ENCODE measurements at places on chromosomes 5 and 9.

GRCh38 chr5:125833398-125833797 is 589.8 kb upstream of the GRAMD2B start:
- DNase-seq = no peak

GRCh38 chr5:53814819-53815218 is 254.4 kb downstream of the NDUFS4 start:
- no peak for DNase-seq

GRCh38 chr5:11599499-11599898 is 304.7 kb downstream of the CTNND2 start:
- DNase-seq = no peak

- DNase-seq = no peak
Measured at GRCh38 chr5:38445374-38446028, 110.9 kb downstream of the LIFR start.

DNA sequence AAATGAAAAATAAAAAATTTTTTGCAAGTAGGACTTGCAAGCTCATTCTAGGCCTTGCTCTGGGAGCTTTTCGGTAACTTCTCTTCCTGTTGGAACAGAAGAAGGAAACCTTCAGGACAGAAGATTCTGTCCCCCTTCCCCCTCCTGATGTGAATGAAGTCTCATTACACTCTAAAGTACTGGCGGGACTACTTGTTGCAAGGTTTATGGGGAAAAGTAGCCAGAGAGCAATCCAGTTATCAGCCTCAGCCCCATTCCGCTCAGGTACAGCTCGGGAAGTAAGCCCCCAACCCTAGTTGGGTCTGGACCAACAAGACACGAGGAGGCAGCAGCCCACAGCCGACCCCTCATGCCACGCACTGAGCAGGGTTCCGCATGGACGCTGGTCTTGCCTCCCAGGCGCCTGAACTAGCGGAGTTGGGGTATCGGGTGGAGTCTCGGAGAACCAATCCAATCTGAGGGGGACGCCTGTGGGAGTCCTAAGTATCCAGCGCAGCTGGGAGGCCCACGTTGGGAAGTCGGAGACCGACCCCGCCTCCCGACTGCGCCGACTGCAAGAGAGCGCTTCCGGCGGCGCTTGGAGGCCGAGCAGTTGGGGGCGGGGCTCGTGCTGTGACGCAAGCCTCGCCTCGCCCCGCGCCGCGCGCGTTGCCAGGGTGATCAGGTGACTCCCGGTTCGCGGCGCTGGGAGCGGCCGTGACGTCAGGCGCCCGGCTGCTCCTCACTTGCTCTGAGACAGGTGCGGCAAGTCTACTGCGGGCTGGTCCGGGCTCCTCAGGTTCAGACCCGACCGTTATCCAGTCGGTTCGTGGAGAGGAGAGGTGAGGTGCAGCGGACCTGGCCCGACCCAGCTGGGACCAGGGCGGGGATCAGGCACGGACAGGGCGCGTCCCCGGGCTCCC is at the start of gene CYSTM1:
Gene CYSTM1, plus strand, starts transcription at position 724 of the 902 bp plus-strand sequence. CDS start 19,278 bp downstream, outside the sequence.
- peak; percentile 36 for DNase-seq

DNA sequence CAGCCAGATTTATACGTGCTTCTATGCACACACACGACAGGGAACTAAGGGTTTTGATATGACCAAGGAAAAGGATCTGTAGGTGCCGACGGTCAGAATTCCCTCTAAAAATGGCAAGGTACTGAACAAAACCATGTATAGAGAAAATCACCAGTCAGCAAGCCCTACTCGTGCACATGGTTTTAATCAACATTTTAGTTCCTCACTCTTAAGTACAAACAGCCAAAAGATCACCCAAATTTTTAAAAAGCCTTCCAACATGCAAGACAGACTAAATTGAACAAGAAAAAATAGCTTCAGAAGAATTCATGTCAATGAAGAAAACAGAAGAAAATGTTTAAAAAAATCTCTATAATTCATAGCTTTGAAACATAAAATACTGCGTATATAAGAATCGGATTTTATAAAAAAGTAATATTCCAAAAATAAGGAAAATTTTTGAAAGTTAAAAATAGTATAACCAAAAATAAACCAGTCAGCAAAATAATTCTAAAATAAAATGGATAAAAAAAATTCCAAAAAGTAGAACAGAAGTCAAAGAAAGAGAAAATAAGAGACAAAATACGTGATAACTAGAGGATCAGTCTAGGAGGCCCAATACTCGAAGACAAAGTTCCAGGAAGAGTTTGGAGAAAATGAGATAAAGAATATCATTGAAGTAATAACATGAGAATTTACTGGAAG is 43.0 kb upstream of the KCNV2 start:
- no peak for DNase-seq

GRCh38 chr9:6428940-6429889 is 16.2 kb downstream of the UHRF2 start:
- DNase-seq = no peak

Data from KG1 (cell line).